ENCODE measurements at places on chromosomes 16 and 17. TPM values are rescaled to one million over a fixed set of nuclear protein-coding genes. Genes with fewer than 3 reads are reported as not detected.

The ALOX12B gene
- total RNA-seq, result 0.38 TPM

The UNC13D gene
- 190 TPM for total RNA-seq

DNA sequence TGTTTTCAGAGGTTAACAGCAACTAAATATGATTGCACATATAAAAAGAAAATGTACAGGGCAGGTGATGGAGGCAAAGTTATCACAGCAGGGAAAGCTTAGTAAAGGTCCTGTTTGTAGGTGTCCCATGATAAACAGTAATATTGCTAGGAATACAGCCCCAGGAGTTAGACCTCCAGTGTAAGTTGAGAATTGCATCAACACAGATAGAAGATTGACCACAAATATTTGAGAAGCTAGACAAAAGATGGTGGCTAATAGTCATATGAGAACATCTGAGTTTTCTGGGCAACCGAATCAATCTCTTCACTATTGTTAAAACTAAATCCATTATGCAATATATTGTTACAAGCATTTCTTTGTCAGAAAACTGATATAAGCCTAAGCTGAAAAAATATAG lies 152.6 kb downstream of the CDH11 start:
- no peak for DNase-seq
- no peaks in the 10 kb centered on the region for H3K36me3 ChIP-seq
- H3K4me3 ChIP-seq, result no peak overlapping the region
- H3K27ac ChIP-seq, result no peak overlapping the region

The UTS2R gene
- total RNA-seq, result not detected

The KRT31 gene
- not detected for total RNA-seq

The TMEM238L gene
- not detected for total RNA-seq

DNA sequence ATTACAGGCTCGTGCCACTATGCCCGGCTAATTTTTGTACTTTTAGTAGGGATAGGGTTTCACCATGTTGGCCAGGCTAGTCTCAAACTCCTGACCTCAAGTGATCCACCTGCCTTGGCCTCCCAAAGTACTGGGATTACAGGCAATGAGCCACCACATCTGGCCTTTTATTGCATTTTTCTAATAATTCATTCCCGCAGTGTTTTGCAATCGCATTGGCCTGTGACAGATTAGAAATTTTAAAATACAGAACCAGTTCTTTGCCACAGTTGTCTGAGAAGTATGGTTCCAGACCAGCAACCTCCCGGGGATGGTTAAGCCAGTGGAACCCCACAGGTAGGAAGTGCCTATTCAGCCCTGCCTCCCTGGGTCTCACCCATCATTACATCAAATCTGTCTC lies 3.2 kb upstream of the CRHR1 start:
- H3K27me3 ChIP-seq, result peaks cover 61% of the 10 kb centered on the region
- no peaks in the 10 kb centered on the region for H3K36me3 ChIP-seq
- no peak overlapping the region for H3K27ac ChIP-seq

GRCh38 chr16:64121473-64121872 lies 1000.4 kb downstream of the CDH11 start:
- no peak overlapping the region for H3K4me3 ChIP-seq
- no peaks in the 10 kb centered on the region for H3K27me3 ChIP-seq
- no peaks in the 10 kb centered on the region for H3K4me1 ChIP-seq

DNA sequence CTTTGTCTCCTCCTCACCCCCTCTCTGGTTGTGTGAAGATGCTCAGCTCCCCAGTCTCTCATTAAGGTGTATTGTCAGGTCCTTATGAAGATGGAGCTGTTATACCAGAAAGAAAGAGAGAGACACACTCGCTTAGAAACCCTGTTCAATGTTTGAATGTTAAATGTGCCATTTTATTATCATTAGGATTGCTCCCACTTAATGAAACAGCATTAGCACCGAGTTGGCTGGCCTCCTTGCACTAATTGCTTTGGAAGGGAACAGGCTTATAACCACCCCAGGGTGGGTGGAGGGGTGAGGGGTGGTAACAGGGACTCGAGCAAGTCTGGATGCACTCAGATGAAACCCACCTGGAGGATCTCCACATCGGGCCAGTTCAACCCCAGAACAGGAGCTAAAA lies 14.4 kb downstream of the PIPOX start:
- no peaks in the 10 kb centered on the region for H3K36me3 ChIP-seq
- peaks cover 3% of the 10 kb centered on the region for H3K27me3 ChIP-seq
- no peak overlapping the region for H3K27ac ChIP-seq
- no peak overlapping the region for H3K4me3 ChIP-seq
- DNase-seq, result no peak
